ENCODE measurements at places on chromosomes 3 and 15. TPM values are rescaled to one million over a fixed set of nuclear protein-coding genes. Genes with fewer than 3 reads are reported as not detected.
A peak's percentile ranks its signal among the peaks of the same experiment; 100 is the strongest.

DNA sequence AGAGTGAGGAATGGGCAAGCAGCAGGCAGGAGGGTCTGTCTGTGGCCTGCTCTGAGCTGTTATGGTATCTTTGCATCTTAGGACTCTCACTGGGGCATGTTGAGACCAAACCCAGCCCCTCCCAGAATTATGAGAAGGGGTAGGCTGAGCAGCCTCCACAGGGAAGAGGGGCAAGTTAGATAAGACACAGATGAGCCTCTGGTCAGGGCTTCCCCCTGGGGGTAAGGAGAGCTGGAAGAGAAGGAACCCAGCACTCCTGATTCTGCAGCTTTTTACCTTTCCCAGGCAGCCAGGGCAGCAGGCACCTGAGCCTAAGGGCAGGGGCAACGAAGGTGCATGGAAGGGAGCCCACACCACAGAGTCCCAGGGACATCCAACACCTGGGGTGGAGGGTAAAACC lies 19.3 kb downstream of the DUOX1 start:
- no peaks in the 10 kb centered on the region for H3K27me3 ChIP-seq
- no peaks in the 10 kb centered on the region for H3K4me1 ChIP-seq
- H3K27ac ChIP-seq: no peak overlapping the region
- peaks cover 10% of the 10 kb centered on the region for H3K36me3 ChIP-seq

GRCh38 chr3:132652640-132653270 lies 6.9 kb downstream of the ACAD11 start:
- DNase-seq: no peak
- peaks cover 75% of the 10 kb centered on the region for H3K4me1 ChIP-seq
- no peaks in the 10 kb centered on the region for H3K27me3 ChIP-seq
- H3K27ac ChIP-seq: no peak overlapping the region
- no peaks in the 10 kb centered on the region for H3K36me3 ChIP-seq
- H3K4me3 ChIP-seq: no peak overlapping the region

DNA sequence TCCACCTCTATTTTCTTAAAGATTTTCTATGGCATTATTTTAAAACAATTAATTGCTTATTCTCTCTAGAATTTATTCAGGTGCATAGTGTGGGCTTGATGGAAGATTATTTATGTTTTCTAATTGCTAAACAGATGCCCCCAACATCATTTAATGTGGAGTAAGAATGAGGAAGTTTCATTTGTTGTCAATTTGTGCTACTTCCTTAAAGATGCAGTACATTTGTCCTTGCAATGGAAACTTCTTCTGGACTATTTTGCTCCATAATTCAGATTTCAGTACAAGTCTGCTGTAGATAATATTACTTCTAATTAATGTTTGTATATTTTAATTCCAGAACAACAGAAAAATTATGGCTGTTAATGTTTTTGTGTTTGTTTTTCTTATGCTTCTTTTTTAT lies 104.8 kb downstream of the TGFBR2 start:
- H3K4me3 ChIP-seq: no peak overlapping the region
- H3K36me3 ChIP-seq: no peaks in the 10 kb centered on the region
- H3K27ac ChIP-seq: no peak overlapping the region

DNA sequence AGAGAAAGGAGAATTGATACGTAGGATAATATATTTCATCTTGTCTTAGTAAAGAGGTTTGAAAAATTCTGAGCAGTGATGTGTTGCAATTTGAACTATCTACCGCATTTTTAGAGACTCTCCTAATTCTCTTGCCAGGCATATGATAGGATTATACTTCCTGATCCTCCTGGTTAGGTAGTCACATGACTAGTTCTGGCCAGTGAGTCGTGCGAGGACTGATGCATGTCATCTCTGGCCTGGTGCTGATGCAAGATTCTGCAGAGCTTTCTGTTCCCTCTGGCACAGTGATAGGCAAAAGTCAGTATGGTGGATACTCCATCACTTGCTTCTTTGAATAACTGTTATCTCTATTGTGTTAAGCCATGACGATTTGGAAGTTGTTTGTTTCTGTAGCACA lies 277.6 kb upstream of the NAALADL2 start:
- H3K36me3 ChIP-seq: no peaks in the 10 kb centered on the region
- no peak for DNase-seq
- no peaks in the 10 kb centered on the region for H3K4me1 ChIP-seq
- H3K27me3 ChIP-seq: no peaks in the 10 kb centered on the region
- H3K27ac ChIP-seq: no peak overlapping the region
- H3K4me3 ChIP-seq: no peak overlapping the region

DNA sequence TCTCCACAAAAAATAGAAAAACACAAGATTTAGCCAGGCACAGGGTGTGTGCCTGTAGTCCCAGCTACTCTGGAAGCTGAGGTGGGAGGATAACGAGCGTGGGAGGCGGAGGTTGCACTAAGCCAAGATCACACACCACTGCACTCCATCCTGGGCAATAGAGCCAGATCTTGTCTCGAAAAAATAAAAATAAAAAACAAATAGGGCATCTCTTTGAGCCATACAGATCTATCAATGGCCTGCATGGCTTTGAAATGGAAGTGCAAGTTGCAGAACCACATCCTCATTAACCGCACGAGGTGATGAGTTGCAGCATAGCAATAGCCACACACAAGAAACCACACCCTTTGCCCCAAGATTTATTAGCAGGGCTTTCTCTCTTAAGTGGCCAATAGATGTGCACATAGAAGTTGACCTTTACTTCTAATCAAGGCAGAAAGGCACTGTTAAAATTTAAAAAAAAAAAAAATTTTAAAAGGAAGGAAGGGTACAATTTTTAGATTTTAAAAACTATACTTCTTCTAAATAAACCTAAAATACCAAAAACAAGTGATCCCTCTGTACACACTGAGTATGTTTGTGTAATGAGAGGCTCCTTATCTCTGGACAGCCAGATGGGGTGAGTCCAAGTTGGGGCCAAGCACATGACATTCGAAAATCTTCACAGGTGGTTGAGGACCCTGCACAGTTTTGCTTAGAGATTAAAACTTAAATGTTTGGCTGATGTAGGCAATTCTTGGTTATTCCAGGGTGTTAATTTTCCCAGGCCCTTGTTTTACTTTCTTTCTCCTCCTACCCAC lies 53.4 kb downstream of the FILIP1L start:
- no peak for DNase-seq
- peak overlapping the region; percentile 6 for H3K27ac ChIP-seq
- no peaks in the 10 kb centered on the region for H3K27me3 ChIP-seq
- no peaks in the 10 kb centered on the region for H3K36me3 ChIP-seq
- peaks cover 37% of the 10 kb centered on the region for H3K4me1 ChIP-seq

- no peak for DNase-seq
- no peak overlapping the region for H3K4me3 ChIP-seq
- no peaks in the 10 kb centered on the region for H3K27me3 ChIP-seq
Observed at GRCh38 chr3:58260261-58260731, 22.7 kb downstream of the ABHD6 start.

DNA sequence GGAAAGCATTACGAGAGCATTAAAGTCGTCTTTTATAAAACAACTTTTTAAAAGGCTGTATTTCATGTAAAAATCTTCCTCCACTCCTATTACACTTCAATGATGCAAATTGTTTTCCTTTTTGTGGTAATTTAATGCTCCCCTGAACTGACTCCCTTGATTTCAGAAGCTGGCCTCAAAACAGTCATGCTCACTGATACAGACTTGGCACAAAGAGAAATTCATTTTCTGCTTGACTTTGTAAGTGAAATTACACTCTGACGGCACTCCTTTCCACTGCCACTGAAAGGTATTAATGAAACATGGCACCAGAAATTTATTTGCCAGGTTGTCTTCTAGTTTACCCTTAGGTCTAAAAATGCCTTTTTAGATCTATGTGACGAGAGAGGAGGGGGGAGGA lies 215.5 kb downstream of the LRRC3B start:
- no peak overlapping the region for H3K4me3 ChIP-seq
- H3K4me1 ChIP-seq: peaks cover 16% of the 10 kb centered on the region
- H3K36me3 ChIP-seq: no peaks in the 10 kb centered on the region
- no peak overlapping the region for H3K27ac ChIP-seq

DNA sequence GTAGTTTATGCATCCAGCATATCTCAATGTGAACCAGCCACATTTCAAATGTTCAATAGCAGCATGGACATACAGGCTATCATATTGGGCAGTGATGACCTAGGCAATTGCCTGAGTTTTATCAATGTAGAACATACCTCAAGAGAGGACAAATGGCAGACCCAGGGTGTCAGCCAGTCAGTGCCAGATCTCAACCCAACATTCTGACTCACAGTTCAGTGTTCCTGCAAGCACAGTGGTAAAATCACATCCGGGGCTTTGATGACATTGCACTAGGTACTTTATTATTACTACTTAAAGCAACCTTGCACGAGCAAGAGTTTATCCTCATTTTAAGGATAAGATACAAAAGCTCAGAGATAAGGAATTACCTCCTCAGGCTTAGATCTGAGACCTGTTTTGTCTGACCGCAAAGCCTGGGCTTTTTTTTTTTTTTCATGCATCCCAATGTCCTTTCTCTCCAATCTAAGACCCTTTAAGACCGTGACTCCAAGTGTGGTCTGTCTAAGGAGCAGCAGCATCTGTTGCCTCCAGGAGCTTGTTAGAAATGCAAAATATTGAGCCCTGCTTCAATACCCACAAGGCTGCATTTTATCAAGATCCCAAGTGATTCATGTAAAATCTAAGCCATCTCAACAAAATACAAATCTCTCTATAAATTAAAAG lies 60.1 kb downstream of the SLC12A1 start:
- peaks cover 26% of the 10 kb centered on the region for H3K27me3 ChIP-seq
- no peaks in the 10 kb centered on the region for H3K36me3 ChIP-seq
- no peak overlapping the region for H3K4me3 ChIP-seq
- H3K4me1 ChIP-seq: no peaks in the 10 kb centered on the region

EDEM1 gene
- total RNA-seq: 7.9 TPM

USP50 gene
- not detected for total RNA-seq

PLSCR5 gene
- not detected for total RNA-seq

GRCh38 chr3:45915518-45916231 lies 27.6 kb upstream of the CXCR6 start:
- no peak overlapping the region for H3K4me3 ChIP-seq
- no peak for DNase-seq
- no peak overlapping the region for H3K27ac ChIP-seq
- peaks cover 23% of the 10 kb centered on the region for H3K4me1 ChIP-seq
- peaks cover 36% of the 10 kb centered on the region for H3K36me3 ChIP-seq

GRCh38 chr3:119223511-119223910 lies 17.2 kb downstream of the B4GALT4 start:
- no peak for DNase-seq
- no peak overlapping the region for H3K27ac ChIP-seq
- H3K27me3 ChIP-seq: no peaks in the 10 kb centered on the region
- H3K4me1 ChIP-seq: no peaks in the 10 kb centered on the region

CIDEC gene
- 0.36 TPM for total RNA-seq

- peaks cover 27% of the 10 kb centered on the region for H3K4me1 ChIP-seq
- H3K4me3 ChIP-seq: no peak overlapping the region
- peaks cover 16% of the 10 kb centered on the region for H3K36me3 ChIP-seq
- DNase-seq: no peak
- H3K27me3 ChIP-seq: no peaks in the 10 kb centered on the region
Observed at GRCh38 chr3:72810063-72810462, 38.2 kb downstream of the SHQ1 start.

DNA sequence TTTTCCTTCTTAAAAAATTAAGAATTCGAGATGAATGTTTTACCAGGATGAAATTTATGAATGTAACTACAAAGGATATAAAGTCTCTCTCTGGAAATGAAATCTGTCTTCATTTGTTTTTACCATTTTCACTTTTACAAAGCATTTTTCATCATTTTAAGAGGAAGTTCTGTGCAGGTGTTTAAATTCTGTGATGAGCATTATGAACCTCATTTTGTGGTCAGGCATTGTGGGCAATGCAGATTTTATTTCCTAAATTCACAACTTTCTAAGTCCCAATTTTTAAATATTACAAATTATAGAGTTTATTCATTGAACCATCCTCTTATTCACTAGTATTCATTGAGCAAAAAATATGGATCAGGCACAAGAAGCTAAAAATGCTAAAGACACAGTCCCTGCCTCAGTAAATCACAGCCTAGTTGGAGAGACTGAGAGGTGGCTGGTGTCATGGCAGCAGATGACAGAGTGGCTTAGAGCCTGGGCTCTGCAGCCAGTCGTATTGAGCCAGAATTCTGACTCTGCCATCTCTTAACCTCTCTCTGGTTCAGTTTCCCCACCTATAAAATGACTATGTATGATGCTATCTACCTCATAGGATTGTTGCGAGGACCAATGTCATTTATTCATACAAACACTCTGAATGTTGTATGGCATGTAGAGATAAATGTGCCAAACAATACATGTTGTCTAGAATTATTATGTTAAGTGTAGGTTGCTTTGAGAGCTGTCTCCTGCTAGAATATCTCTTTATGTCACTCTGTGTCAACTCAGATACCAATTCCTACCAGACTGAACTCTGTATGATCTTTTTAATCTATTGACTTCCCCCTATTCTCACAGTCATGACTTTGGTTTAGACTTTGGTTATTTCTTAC lies 7.5 kb upstream of the TGFBR2 start:
- peaks cover 17% of the 10 kb centered on the region for H3K4me1 ChIP-seq
- no peak overlapping the region for H3K4me3 ChIP-seq
- DNase-seq: no peak
- H3K36me3 ChIP-seq: no peaks in the 10 kb centered on the region
- H3K27me3 ChIP-seq: no peaks in the 10 kb centered on the region

ADAMTS17 gene
- 0.99 TPM for total RNA-seq

GRCh38 chr3:15872807-15873206 lies 75.0 kb upstream of the ANKRD28 start:
- no peak for DNase-seq
- no peak overlapping the region for H3K27ac ChIP-seq
- no peaks in the 10 kb centered on the region for H3K4me1 ChIP-seq
- no peaks in the 10 kb centered on the region for H3K27me3 ChIP-seq
- no peak overlapping the region for H3K4me3 ChIP-seq

DNA sequence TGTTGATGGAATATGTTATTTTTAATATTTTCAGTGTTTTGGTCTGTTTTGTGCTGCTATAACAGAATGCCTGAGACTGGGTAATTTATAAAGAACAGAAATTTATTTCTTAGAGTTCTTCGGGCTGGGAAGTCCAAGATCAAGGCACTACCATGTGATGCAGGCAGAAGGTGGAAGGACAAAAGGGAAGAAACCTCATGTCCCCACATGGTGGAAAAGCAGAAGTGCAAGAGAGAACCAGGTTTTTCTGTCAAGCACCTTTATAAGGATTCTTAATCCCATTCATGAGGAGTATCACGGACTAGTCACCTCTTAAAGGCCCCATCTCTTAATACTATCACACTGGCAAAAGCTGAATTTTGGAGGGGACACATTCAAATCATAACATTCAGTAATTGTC lies 57.9 kb upstream of the EPHB3 start:
- no peak overlapping the region for H3K27ac ChIP-seq
- H3K36me3 ChIP-seq: no peaks in the 10 kb centered on the region
- H3K4me3 ChIP-seq: no peak overlapping the region
- peaks cover 88% of the 10 kb centered on the region for H3K27me3 ChIP-seq

- no peaks in the 10 kb centered on the region for H3K4me1 ChIP-seq
- DNase-seq: no peak
- H3K27me3 ChIP-seq: no peaks in the 10 kb centered on the region
- H3K36me3 ChIP-seq: peaks cover 59% of the 10 kb centered on the region
- H3K4me3 ChIP-seq: no peak overlapping the region
Observed at GRCh38 chr3:94092086-94092485, 29.2 kb downstream of the NSUN3 start.

GRCh38 chr3:27186013-27186412 lies 183.2 kb downstream of the NEK10 start:
- no peaks in the 10 kb centered on the region for H3K4me1 ChIP-seq
- no peak overlapping the region for H3K4me3 ChIP-seq
- H3K36me3 ChIP-seq: no peaks in the 10 kb centered on the region
- H3K27me3 ChIP-seq: no peaks in the 10 kb centered on the region

Data from left ventricle myocardium inferior (tissue), 1 donor.